ENCODE measurements at places on chromosomes 12 and 14.

DNA sequence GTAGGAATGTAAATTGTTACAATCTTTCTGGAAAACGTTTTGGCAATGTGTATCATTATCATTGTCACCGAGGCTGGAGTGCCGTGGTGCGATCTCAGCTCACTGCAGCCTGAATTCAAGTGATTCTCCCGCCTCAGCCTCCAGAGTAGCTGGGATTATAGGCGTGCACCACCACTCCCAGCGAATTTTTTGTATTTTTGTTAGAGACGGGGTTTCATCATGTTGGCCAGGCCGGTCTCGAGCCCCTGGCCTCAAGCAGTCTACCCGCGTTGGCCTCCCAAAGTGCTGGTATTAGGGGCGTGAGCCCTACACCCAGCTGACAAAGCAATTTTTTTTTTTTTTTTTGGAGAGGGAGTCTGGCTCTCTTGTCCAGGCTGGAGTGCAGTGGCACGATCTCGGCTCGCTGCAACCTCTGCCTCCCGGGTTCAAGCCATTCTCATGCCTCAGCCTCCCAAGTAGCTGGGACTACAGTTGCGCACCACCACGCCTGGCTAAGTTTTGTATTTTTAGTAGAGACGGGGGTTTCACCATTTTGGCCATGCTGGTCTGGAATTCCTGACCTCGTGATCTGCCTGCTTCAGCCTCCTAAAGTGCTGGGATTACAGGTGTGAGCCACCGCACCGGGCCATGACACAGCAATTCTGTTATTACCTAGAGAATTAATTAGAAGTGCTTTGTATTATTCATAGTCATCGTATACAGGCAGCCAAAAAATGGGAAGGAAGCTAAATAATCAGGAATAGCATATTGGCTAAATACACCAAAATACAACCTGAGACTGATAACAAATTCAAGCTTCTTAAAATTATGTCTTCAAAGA lies 1.2 kb downstream of the ACTR6 start:
- no peak for DNase-seq

DNA sequence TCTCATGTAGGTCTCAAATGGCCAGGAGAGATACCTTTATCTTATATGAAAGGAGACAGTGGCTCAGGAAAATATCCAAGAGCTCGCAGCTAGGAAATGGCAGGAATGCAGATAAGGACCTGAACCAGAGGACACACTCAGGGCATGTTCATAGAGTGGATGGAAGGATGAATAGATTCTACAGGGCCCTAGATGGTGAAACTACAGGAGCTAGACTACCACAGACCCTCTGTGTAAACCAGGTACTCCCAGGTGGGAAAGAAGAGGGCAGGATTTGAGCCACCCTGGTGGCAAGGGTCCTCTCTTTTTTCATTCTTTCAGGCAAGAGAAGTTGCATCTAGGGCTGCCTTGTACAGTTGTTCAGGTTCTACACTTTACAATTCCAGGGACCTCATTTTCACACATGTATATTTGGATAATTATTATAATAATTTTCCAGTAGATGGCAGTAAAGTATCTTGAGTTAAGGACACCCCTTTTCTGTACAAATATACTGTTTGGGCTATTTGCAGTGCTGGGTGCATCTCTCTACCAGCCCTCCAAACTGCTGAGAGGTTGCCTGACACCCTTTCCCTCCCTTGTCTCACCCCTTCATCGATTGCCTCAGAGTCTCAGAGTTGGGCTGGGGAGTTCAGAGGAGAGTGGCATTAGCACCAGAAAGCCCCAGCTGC lies 10.5 kb upstream of the ZDHHC22 start:
- DNase-seq: no peak

- no peak for DNase-seq
Measured at GRCh38 chr14:58639842-58640484, 2.2 kb downstream of the DACT1 start.

GRCh38 chr14:34678306-34678705 lies 36.1 kb downstream of the CFL2 start:
- no peak for DNase-seq

DNA sequence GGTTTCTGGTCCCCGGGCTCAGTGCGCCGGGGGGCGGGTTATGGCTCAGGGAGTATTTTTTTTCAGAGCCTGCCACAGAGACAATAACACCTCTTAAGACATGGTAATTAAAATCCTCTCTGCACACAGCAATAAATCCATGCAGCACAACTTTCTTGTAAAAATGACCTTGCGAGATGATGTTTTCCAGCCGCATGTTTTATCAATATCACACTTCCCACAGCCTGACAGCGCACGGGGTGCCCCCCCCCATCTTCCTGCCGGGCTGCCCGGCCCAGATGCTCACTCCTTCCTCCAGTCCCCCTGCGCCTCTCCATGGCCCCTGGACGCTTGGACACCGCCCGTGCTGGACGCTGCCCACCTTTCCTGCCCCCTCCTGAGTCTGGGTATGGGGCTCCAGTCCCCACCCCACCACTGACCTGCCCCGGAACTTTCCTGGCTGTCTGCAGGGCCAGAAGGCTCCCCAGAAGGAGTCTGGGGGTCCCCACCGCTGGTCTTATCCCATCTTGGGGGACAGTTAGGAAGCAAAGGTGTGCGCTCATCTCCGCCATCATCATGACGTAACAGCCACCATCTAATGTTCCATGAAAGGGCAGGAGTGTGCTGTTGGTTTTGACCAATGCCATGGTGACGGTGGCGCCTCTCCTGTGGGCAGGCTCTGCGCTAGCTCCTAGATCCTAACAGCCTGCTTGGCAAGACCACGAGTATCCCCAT lies 182.9 kb downstream of the KIF26A start:
- DNase-seq: no peak

All from activated CD4-positive, alpha-beta T cell treated with anti-CD3 and anti-CD28 coated beads, Interleukin-2, amount 50 U/mL, for 4 hours (primary cell).